NCI-H1436 (cell line): ENCODE measurements at places on chromosomes 4 and X.

GRCh38 chr4:38357546-38357945, 306.5 kb upstream of the KLF3 start:
- DNase-seq, result no peak

- peak; percentile 7 for DNase-seq
Observed at GRCh38 chrX:39242187-39242586, 440.9 kb downstream of the MID1IP1 start.

- DNase-seq, result peak; percentile 41
Observed at GRCh38 chr4:48546336-48546735, 56.3 kb downstream of the ZAR1 start.

DNA sequence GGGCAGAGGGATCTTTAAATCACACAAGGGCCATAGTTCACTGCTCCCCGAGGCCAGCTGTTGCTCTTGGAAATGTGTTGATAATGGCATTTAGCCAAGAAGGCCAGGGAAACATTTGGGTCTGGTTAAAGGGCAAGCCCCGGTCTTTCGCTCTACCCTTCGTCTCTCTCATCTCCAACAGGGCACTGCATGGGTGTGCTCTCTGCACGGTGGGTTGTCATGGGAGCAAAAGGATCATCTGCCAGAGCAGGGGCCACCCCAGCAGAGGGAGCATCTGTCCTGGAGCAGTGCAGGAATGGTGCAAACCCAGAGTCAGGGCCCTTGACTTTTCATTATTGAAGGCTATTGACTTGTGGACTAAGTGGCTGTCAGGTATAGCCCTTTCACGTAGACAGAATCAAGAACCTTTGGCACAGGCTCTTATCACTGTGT, 22.7 kb upstream of the PGRMC2 start:
- DNase-seq, result no peak

- no peak for DNase-seq
Observed at GRCh38 chr4:92172203-92172602, 131.6 kb upstream of the GRID2 start.

- DNase-seq, result peak; percentile 36
Observed at GRCh38 chr4:8192748-8193738, 6.0 kb upstream of the SH3TC1 start.

DNA sequence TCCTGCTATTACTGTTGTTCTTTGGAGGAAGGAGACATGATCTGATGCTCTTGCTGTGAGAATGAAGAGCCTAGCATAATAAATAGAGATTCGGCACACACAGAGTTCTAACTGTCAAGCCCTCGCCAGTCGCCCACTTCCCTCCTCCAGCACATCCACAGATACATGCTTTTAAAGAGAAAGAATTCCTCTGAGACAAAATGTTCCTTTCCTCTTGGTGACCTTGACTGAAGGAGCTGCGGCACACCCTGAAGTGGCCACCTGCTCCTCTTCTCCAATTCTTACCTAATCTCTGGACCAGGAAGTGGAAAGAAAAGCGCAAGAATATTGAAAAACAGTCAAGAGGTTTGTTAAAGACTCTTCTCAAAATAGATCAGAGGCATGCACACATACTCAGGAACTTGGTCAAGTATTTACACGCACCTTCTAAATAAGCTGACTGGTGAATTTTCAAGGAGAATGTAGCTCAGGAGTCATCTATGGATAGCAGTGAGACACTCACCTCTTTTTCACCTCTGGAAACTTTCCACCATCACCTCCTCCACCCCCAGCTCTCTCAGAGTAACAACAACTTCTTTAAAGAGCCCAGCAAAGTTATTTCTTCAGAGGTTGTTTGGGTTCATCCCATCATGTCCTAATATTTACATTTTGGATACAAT, 95.4 kb downstream of the PARM1 start:
- DNase-seq, result no peak

DNA sequence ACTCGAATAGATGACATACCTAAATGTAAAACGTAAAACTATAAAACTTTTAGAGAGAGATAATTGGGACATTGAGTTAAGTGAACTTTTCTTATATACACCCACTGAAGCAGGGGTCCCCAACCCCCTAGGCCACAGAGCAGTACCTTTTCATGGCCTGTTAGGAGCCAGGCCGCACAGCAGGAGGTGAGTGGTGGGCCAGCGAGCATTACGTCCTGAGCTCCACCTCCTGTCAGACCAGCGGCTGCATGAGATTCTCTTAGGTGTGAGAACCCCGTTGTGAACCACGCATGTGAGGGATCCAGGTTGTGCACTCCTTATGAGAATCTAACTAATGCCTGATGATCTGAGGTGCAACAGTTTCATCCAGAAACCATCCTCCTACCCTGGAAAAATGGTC, 114.8 kb downstream of the HMX1 start:
- no peak for DNase-seq

- no peak for DNase-seq
Observed at GRCh38 chr4:98230961-98231360, 30.2 kb upstream of the RAP1GDS1 start.
